Left colon (tissue), 2 donors: ENCODE measurements at places on chromosomes 5 and 9.

GRCh38 chr9:91820949-91821880 is 128.8 kb downstream of the ROR2 start:
- DNase-seq: no peak

GRCh38 chr5:16160706-16161105 is 18.9 kb downstream of the MARCHF11 start:
- no peak for DNase-seq

- no peak for DNase-seq
These were observed 261.2 kb downstream of the ARL15 start for GRCh38 chr5:54049144-54049543.

DNA sequence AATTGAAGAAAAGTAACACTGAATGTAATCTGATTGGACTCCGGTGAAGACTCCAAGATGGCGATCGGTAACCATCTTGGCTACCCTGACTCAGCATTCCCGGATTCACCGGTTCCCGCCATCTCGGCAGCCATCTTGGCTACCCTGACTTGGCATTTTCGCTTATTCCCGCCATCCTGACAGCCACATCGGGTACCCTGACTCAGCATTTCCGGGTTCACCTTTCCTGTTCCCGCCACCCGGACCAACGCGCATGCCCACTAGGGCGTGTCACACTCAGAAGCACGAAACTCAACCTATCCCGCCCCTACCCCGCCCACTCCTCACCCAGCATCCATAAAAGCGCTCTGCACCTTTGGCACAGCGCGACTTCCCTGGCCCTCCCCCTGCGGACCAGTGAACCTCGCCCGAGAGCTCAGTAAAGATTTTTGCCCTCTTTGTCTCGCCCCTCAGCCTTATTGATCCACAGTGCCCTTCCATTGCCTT is 17.2 kb downstream of the SPTLC1 start:
- DNase-seq: peak; percentile 95

DNA sequence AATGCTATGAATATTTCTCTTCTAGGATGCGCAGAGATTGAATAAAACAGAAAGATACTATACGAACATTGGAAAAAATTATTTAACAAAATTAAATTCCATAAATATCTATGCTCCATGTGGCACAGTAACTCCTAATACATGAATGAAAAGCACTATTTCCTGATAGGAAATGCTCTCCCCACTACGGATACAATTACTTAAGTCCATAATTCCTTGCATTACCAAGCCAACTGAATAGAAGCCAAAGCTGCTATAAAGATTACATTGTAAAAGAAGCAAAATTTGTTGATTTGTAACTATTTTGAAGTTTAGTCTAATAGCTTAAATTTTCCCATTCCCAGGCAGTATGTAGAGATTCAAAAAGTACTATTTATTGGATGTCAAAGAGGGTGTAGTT is 61.8 kb upstream of the SNX2 start:
- DNase-seq: no peak
